ENCODE measurements at places on chromosomes 16 and 17. TPM values are rescaled to one million over a fixed set of nuclear protein-coding genes. Genes with fewer than 3 reads are reported as not detected.

Gene CES4A
- total RNA-seq: not detected

GRCh38 chr16:59236804-59237458, 502.8 kb upstream of the GOT2 start:
- DNase-seq: no peak

GRCh38 chr16:17696616-17697015, 225.9 kb upstream of the XYLT1 start:
- DNase-seq: no peak

Gene CDH5
- not detected for total RNA-seq

DNA sequence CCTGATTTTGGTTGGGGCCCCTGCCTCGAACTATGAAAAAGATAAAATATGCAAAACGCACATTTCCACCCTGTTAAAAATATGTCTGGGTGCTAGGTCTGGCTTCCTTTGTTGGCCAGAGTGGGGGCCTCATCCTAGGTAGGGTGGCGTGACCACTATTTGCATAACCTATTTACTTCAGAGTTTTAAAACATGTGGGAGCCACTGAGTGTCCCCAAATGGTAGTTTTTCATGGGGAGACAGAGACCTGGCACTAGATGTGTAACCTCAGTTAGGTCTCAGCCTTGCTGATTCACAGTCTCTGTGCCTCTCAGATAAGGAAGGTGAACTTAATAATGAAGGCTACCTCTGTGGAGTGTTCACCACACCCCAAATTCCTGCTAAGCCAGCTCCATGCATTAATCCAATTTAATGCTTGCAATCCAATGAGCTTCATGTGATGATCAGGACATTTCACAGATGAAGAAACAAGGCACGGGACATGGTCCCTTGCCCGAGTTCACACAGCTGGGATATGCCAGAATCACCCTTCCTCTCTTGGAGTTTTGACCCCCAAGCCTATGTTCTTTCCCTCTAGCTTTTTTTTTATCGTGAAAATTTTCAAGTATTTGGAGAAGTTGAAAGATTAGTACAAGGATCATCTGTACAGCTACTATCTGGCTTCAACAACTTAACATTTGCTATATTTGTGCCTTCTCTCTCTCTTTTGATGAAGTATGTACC, 103.4 kb downstream of the IRF8 start:
- DNase-seq: no peak

DNA sequence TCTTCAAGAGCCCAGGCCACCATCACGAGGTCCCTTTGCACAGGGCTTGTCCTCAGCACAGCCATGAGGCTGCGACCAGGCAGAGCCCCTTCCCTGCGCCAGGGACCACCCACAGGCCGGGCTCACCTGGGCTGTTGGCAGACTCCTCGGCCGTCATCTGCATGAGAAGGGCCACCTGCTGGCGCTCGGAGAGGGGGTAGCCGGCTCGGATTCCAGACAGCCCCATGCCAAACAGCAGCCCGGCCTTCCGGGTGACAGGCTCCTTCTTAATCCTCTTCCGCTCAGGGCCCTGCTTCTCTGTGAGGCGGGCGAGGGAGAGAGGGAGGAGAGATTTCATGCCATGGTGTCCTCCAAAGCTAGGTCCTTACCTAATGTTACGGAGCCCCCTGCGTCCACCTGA, 73.4 kb downstream of the ZNF778 start:
- no peak for DNase-seq

- DNase-seq: peak; percentile 91
These were observed 79.0 kb downstream of the DYNLRB2 start for GRCh38 chr16:80619824-80620223.

Gene ABR
- total RNA-seq: 31.7 TPM

Gene KRT39
- total RNA-seq: not detected

- DNase-seq: peak; percentile 70
These were observed at the start of gene ARL4D for GRCh38 chr17:43398724-43399595. TSS of gene ARL4D (plus strand) at chr17:43398993. CDS start at chr17:43399733, 740 bp downstream.

Gene ADAP2
- 1.2 TPM for total RNA-seq

GRCh38 chr17:82687375-82687861, 11.1 kb downstream of the RAB40B start:
- DNase-seq: peak; percentile 46

- DNase-seq: no peak
These were observed 936 bp upstream of the RASL10B start for GRCh38 chr17:35730400-35731005.

Gene KRT20
- total RNA-seq: 0.17 TPM

Gene SHISA9
- 0.10 TPM for total RNA-seq

DNA sequence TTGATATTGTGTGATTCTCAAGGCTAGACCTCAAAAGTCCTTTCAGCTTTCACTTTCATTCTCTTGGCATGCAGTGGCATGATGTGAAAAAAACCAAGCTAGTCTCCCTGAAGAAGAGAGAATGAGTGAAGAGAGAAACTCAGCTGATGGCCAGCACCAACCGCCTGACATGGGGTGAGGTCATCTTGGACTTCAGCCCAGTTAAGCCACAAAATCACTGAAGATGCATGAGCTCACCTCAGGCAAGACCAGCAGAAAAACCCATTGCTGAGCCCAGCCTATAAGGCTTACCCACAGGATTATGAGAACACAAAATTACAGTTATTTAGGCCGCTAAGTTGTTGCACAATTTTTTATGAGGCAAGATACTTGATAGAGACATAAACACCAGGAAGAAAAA, 496.5 kb downstream of the TOX3 start:
- DNase-seq: peak; percentile 69

DNA sequence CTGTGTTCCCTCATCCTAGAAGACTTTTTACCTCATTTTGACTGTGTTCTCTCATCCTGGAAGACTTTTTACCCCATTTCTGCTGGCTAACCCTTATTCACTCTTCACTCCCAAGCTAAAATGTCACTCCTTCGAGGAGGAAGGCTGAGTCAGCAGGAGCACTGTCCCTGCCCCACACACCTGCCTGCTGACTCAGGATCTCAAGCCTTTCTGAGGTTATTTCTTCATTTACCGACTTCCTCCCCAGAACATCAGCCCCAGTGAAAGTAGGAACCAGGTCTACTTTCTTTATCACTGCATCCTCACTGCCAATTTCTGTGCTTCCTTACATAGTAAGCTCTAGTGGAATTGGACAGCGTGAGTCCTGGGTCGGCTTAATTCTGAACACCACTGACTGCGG, 220.6 kb downstream of the HS3ST4 start:
- DNase-seq: no peak

DNA sequence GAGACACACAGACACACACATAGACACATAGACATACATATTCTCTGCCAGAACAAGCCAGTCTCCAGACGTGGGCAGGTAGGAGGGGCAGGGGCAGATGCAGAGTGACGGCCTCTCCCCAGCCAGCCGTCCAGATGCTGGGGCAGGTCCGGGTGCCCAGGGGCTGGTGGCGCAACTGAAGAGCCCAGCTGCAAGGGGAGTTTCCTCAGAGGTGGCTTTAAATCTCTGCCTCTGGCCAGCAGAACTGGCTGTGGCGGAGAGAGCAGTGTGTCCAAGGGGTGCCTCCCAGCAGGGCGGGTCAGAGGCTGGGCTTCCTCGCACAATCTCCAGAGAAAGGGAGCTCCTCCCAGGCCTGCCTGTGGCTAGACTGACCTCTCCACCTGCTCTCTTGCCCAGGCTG, 9.4 kb upstream of the GCGR start:
- DNase-seq: no peak

DNA sequence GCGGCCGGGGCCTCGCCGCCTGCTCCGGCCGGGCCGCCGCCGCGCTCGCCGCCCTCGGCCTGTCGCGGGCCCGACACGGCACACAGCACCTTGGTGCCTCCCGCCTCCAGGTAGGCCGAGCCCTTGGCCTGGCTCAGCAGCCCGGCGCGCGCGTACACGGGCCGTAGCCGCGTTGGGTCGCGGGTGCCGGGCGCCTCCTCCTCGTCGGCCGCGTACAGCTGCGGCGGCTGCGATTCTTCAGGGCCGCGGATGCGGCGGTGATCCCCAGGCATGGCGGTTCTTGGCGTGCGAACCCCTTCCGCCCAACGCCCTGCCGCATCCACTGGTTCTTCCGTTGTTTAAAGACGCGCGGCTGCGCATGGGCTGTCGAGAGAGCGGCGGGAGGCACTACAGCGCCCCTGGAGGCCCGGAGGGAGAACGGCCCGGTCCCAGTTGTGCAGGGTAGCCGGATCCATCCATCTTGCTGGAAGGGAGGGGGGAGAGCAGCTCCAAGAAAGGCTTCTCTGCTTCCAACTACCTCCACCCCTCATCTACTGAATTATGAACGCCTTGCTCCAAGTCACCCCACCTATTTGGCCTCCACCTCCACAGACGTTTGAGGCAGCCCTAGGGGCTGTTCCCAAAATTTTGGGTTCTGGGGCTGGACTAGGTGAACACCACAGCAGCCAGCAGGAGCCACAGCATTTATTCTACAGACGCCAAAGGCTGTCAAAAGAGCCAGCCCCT, at the start of gene EXOSC6:
EXOSC6 (minus strand) TSS at position 312 of the 726 bp plus-strand sequence; CDS start at position 272, 40 bp downstream.
- DNase-seq: peak; percentile 93

Gene PHKG2
- total RNA-seq: 39.6 TPM

DNA sequence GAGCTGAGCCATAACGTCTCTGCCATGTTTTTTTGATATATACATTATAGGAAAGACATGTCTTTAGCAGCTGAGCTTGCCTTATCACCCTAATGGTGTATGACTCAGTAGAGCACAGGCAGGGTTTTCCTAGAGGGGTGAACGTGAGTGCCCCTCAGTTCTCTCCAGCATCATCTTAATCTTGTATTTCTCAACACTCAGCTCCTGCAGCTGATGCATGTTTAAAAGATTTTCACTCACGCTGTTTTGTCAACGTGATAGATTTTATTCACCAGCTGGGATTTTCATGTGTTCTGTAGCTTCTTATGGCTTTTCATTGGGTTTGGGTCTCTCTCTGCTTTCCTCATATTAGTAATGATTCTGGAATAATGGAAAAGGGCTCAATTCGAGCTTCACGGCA, 186.0 kb upstream of the PMFBP1 start:
- DNase-seq: no peak

Gene TMEM238L
- not detected for total RNA-seq

GRCh38 chr17:82296511-82297279, 20.7 kb downstream of the CD7 start:
- DNase-seq: no peak

DNA sequence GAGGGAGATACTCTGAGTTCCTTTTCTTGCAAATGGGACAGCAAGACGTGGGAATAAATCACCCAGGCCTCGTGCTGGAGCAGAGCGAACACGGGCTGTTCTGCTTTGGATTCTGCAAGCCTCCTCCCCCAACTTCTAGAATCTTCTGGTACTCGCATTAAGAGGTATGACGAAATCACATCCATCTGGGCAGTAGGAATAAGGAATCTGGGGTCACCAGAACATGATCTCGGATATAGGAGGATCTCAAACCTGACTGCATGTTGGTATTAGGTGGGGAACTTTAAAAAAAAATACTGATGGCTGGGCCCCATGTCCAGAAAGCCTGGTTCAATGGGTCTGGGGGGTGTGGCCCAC, 49.8 kb upstream of the USP7 start:
- no peak for DNase-seq

Gene KRT27
- not detected for total RNA-seq

Gene WFDC1
- 0.52 TPM for total RNA-seq

- no peak for DNase-seq
These were observed 56.2 kb upstream of the TEKT3 start for GRCh38 chr17:15397620-15398019.

- peak; percentile 53 for DNase-seq
These were observed 86.3 kb downstream of the SPECC1 start for GRCh38 chr17:20095336-20096080.

- DNase-seq: peak; percentile 22
These were observed 10.8 kb upstream of the TAOK1 start for GRCh38 chr17:29379084-29379991.

Gene PMFBP1
- 0.30 TPM for total RNA-seq

Gene MT1F
- 12.8 TPM for total RNA-seq

DNA sequence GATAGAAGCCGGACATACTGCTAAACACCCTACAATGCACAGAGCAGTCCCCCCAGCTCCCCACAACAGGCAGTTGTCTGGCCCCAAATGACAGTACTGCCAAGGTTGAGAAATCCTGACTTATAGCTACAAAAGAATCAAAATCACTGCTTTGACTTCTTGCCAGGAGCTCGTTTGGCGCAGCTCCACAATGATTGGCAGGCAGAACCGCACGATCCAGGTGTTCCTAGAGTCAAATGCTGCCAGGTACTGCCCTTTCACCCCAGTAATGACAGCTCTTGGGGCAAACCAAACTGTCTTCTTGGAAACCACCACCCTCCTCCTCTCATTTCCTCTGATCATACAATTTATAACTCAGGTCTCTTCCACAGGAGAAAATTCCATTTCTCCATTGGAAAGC, 2.2 kb upstream of the TMC5 start:
- DNase-seq: no peak

DNA sequence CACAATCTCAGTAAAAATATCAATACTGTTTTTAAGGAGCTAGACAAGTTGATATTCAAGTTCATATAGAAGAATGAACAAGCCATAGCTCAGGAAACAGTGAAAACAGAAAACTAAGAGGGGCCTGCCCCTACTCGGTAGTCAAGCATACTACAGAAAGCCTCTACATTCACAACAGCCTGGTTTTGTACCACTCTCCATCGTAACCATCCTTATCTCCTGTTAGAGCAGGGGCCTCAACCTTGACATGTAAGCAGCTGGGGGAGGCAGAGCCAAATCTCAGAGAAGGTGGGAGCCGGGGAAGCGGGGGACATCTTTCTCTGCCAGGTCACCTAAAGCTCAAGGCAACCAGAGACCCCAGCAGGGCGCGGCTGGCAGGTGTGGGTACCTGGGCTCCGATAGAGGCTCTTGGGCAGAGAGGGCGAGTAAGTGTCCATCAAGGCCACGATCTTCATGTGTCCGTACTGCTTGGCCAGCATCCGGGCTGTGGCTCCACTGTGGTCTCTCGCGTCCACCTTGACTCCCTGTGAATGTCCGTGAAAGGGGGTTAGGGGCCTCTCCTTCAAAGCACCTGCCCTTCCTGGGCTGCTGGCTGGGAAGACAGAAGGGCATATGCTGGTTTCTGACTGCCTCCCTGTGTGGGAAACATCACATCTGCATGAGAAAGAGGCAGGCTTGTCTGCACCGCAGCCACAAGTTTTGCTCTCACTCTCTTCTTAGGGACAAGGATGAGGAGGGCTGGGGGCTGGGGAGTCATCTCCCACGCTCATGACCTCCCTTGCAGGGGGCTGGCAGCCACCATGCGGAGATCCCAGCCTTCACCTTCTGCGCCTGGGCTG, 20.2 kb downstream of the ANKS3 start:
- DNase-seq: no peak

GRCh38 chr17:66789093-66789492, 45.8 kb upstream of the CACNG5 start:
- DNase-seq: no peak

- no peak for DNase-seq
These were observed 13.8 kb downstream of the SLC16A3 start for GRCh38 chr17:82242698-82242976.

DNA sequence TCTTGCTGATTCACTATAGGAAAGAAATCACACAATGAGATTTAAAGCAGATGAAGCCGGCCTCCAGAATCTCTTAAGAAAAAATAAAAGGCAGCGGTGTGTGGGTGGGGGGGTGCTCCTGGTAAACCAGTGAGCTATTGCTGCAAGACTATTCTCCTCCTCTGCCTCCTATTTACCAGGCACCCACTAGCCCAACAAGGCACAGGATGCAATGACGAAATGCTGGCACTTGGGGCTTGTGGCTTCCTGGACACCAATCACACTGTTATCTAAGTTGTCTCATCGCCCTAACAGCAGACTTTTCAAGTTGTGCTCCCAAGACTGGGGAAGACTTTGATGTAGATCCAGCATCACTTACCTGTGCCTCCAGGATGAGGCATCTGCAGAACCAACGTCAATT, 50.2 kb upstream of the NDRG4 start:
- DNase-seq: no peak

Data from M059J (cell line).